Renal cortical epithelial cell (primary cell): ENCODE measurements at places on chromosomes 7 and 10. TPM values are rescaled to one million over a fixed set of nuclear protein-coding genes. Genes with fewer than 3 reads are reported as not detected.
A peak's percentile ranks its signal among the peaks of the same experiment; 100 is the strongest.

- no peak for DNase-seq
These were observed 275.7 kb upstream of the NPSR1 start for GRCh38 chr7:34382166-34382893.

GRCh38 chr10:11639849-11640764 is 28.7 kb upstream of the USP6NL start:
- DNase-seq, result no peak

DNA sequence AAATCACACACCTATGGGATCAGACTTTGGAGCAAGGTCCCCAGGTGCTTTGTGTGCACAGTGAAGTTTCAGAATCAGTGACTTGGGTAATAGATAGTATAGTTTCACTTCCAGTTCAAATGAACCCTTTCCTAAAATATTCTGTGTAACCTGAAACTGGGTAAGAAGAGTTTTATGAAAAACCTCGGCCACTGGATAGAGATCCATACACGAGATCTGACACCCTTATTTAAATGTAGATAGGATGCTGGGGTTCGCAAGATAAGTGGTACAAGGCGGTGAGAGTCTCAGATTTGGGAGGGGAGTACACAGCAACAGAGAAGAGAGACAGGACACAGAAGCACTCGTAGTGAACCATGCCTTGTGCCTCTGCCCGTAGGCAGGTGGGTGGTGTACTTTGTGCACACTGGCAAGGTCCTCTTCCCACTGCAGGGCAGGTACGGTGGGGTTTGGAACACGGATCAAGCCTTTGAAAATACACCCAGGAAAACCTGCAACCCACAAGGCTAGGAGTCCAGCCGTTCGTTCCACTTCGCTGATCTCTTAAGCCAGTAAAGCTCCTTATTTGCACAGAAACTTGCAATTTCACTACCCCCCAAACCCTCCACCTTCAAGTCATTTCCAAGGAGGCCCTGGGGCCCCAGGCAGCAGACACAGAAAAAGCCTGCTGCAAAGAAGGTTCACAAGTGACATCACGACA is 162.8 kb downstream of the USP6NL start:
- DNase-seq, result no peak

GRCh38 chr7:43872406-43873110 is 3.2 kb upstream of the MRPS24 start:
- peak; percentile 75 for DNase-seq

Gene INA
- total RNA-seq, result 1.8 and 5.2 TPM in 2 replicates

- DNase-seq, result no peak
These were observed 83.5 kb downstream of the ST7 start for GRCh38 chr7:117036836-117037235.

- peak; percentile 66 for DNase-seq
These were observed 155.2 kb downstream of the MAGI2 start for GRCh38 chr7:79298145-79298760.

DNA sequence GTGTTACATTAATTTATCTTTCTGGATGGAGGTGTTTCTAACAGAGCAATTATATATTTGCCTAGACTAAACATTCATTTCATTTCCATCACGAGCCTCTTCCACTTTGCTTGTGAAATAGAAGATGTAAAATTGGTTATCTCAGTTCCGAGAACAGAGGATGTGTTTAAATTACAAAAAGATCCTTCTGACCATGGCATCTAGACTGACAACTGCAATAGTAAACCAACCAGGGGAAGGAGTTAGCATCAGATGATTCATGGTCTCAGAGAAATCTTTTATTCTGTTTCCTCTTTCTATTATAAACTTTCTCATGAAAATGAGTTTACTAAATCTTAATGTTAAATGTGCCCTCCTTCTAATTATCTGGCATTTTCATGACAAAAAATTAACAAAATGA is 149.8 kb upstream of the WDR11 start:
- DNase-seq, result no peak

Gene CLDN3
- 10.8 and 11.6 TPM in 2 replicates for total RNA-seq

- no peak for DNase-seq
These were observed 626.9 kb downstream of the ZWINT start for GRCh38 chr10:55734112-55734511.

DNA sequence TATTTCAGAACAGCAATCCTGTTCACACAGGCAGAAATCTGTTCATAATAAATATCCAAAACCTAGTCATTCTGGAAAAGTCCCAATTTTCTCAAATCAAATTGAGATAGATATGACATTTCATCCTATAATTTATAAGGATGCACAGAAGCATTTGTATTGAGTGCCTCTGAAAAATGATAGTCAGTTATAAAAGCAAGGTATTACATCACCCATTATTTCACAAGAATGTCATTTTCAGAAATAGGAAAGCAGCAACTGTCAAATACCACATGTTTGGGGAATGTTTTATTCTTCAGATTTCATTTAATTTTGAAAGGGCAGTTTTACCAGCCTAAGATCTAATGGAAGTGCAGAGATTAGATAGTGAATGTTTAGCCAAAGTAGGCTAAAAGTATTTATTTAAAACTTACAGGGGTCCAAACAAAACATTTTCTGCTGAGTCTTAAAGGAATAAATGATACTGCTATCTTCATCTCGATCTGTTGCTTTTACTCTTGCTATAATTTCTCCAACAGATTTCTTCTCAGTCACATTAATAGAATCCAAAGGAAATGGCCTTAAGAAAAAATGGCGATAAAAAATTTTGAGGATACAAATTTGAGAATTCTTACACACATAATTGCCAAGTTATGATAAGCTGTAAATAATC is 185.8 kb downstream of the HGF start:
- DNase-seq, result no peak

DNA sequence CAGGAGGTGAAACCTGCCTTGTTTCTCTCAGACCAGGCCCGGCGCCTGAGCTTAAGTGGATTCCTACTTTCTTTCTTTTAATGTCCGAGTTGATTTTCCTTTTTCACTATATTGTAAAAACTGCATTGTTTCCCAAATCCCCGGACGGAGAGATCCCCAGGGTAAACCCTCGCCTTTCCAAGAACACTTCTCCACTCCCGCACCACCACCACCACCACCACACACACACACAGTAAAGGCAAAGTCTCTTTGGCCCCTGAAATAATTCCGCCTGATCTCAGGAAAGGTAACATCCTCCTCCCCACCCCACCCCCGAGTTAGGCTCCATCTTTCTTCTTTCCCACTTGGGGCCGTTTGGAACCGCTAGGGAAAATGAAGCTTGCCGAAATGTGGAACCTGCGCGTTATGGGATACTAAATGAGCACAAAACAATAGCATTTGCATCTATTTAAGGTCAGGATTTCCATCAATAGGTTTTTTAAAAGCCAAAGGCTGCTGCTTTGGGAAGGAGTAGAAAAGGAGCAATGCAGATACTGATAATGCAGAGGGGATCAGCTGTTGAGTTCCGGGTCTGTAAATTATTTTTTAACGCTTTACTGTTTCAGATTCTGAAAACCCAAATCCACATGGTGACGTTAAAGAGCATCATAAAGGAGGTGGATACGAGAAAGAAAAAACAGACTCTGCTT is 2.5 kb downstream of the HPSE2 start:
- DNase-seq, result no peak

DNA sequence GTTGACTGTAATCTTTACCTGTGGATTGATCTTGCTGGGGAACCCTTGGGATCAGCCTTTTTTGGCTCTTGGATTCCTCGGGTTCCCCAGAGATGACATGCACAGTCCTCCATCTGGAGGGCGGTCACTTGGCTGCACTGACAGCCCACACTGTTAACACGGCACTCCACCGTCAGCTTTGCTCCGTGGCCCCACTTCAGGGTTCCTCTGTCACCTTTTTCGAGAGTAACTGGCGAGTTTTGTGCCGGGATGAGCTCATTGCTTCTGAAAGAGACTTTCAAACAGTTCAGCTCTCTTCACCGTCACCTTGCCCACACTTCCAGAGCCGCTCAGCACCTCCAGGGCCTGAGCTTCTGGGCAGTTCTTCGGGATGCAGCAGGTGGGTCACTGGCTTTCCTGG is 42.4 kb downstream of the PROSER2 start:
- no peak for DNase-seq

DNA sequence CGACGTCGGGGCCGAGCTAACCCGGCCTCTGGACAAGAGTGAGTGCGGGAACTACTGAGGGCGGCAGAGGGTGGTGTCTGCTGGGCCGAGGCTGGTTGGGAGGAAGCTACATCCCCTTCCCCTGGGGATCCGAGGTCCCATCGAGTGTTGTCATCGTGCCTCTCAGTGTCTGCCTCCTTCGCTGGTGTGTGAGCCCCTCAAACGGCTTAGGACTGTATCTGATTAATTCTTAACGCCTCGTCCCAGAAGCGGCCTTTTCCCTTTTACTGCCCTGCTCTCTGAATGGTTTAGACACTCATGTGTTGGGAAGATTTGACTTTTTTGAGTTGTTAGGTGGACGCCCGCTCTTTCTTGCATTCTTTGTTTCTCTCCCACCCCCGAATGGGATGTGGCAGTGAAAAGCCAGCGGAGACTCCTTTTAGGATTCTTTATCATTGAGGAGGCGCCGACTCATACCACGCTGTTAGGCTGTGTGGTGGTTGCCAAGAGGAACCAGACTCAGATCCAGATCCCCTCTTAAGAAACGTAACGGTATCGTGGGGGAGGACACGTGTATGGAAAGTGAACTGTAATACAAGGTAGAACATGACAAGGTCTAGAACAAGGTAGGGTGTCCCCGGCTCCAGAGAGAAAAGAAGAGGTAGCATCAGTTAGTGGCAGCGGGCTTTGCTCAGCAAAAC is 631 bp downstream of the SUPV3L1 start:
- DNase-seq, result peak; percentile 18

DNA sequence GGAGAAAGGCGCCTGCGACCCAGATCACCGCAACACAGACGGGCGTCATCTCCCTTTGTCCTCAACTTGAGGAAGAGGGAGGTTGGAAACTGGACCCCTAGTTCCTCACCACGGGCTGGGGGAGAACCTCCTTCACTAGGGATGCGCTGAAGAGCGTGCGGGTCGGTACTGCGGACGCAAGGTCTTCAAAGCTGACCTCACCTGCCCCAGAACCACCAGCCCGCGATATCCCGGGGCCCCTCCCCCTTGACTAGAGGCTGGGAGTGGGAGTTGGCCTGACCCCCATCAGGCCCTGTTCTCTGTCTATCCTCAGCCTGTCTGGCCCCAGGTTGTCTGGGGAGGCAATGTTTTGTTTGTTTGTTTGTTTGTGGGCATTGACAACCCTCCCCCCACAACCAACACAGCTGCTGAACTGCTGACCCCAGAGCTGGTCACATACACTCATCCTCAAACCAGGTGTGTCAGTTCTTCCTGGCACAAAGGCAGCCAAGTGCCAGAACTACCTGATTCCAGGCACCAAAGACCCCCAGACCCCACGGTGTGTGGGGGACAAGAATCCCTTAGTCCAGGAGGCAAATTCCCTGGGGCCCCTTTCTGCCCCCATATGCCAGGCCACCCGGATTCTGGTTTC is 2.9 kb downstream of the NPM3 start:
- DNase-seq, result no peak

GRCh38 chr7:557558-557881 is 37.9 kb upstream of the PDGFA start:
- DNase-seq, result no peak

Gene CLRN3
- 0.65 TPM in 1 of 2 replicates, not detected in the other for total RNA-seq

DNA sequence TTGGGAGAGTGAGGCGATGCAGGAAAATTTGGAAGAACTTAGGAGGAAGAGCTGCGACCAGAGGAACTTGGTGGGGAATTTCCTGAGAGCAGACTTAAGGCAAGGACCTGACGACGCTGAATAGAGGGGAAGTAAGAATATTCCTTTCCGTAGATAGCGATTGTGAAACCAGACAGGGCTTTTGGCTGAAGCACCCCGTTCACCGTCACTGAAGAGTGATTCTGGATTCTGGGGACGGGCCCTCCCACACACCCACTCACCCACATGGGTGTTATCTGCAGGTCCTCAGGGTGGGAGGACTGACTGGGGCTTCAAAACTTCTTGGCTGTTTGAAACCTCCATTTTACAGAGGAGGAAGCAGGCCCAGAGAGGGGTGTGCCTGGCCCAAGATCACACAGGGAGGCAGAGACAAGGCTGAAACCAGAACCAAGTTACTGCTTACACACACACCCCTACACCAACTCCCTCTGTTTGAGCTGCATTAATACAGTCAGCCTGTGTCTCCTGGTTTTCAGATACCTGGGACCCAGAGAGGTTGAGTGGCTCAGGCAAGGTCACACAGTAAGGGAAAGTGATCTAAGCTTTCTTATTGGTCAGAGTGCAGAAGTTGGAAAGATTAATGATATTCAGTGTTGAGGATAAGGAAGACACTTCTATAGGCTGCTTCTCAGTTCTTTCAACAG is 37.2 kb upstream of the CDH23 start:
- no peak for DNase-seq

Gene COL26A1
- total RNA-seq, result 2.2 TPM in 1 of 2 replicates, not detected in the other

GRCh38 chr10:68137171-68137570 is 27.9 kb downstream of the MYPN start:
- no peak for DNase-seq

DNA sequence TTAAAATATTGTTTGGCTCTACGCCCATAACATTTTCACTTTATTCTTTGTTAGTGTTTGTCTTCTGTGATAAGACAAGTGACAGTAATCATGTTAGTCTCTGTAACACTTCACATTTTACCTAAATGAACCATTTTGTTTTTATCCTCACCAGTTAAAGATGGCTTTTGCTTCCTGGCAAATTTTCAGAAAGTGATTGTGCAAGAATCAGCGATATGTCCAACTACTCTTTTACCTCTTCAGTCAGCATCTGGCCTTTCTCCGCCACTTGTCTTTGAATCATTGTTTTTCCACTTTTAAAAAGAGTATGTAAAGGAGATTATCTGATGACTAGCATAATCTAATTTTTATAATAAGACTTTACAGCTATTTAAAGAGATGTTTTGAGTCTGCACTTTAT is 3.5 kb downstream of the DGKB start:
- DNase-seq, result no peak

- no peak for DNase-seq
These were observed 13.7 kb downstream of the KIN start for GRCh38 chr10:7773845-7774801.

GRCh38 chr10:48507933-48508790 is 96.7 kb downstream of the ARHGAP22 start:
- no peak for DNase-seq

GRCh38 chr10:101959346-101959916 is 96.5 kb downstream of the ARMH3 start:
- no peak for DNase-seq

- no peak for DNase-seq
These were observed 149.4 kb upstream of the FERD3L start for GRCh38 chr7:19294619-19295018.

Gene CYP17A1
- 0.45 and 0.52 TPM in 2 replicates for total RNA-seq

- DNase-seq, result no peak
These were observed 107.5 kb downstream of the MTPAP start for GRCh38 chr10:30241422-30242110.

- no peak for DNase-seq
These were observed 33.5 kb downstream of the LYZL2 start for GRCh38 chr10:30596013-30596412.

Gene SLC16A12
- 27.6 and 110 TPM in 2 replicates for total RNA-seq

Gene PTN
- 0.45 and 4.7 TPM in 2 replicates for total RNA-seq
